ENCODE measurements at places on chromosomes 4 and X.

DNA sequence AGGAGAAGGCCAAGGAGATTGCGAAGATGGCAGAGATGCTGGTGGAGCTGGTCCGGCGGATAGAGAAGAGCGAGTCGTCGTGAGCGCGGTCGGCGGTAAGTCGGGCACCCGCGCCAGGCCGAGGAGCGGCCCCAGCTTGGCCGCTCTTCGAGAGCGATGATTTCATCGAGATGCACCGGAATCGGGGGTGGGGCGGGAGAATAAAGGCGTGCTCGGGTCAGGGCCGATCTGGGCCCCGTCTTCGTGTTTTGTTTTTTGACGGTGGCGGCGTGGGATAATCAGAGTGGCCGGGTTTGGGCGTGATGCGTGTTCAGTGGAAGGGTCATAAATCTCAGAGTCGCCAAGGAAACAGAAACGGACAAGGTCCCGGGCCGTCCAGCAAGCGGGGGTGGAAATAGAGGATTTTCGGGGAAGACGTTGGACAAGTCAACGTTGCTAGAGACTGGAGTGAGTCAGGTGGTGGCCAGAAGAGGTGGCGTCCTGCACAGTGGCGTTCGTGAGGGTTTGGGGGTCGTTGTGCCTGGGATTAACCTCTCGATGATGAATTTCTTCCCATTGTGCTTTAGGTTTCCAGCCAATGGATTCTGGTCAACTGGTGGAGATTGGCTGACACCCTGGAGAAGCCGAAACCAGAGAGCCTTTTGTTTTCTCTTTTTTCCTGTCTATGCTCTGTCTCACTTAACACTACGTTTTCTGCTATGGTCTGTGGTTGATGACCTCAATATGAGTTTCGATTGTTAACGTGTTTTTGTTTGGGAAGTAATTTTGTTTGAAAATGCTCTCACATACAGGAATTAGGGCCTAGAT, 882 bp downstream of the MRFAP1 start:
- no peak for DNase-seq

DNA sequence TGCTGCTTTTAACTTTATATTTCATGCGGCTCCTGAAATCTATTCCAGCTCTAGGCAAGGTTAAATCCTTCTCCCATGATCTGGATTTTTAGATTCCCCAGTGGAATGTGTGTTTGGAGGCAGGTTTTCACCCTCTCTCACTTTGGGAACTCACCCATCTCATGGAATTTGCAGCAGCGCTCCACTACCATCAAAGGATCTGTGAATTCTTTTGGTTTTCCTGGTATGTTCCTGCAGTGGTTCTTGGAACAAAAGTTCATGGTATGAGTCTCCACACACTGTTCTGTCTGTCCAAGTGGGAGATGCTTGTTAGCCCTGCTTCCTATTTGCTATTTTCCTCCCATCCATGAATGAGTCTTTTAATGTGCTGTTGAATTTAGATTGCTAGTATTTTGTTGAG, 14.0 kb downstream of the APOOL start:
- DNase-seq: no peak

DNA sequence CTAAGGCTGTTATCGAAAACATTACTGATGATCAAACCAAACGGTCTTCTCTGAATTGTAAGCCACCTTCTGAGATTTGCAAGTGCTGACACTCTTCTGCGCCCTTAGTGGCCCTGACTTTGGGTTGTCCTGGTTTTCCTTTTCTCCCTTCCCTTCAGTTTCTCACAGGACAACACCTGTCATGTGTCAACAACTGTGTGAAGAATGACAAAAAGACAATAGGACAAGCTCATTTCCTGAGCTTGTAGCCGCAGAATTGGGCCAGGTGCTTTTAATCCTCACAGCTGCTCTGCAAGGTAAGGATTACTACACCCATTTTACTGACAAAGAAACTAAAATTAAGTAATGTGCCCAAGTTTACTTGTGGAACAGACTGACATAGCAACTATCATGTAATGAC, 44.9 kb upstream of the TXK start:
- no peak for DNase-seq

DNA sequence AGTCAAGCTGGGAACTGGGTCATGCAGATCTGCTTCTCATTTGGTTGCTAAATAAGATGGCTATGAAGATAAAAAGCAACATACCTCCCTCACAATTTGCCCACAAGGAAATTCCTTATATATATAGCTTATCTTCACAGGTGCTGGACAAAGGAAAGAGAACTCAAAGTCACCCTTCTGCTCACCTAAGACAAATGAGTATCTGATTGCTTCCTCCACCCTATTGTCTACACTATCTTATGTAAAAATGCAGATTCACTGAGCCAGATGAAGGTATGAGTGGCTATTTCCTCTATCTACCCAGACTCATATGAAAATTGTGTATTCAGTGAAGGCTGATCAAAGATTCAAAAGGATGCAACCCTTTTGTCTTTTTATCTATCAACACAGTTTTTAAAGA, 50.8 kb downstream of the CHM start:
- no peak for DNase-seq

DNA sequence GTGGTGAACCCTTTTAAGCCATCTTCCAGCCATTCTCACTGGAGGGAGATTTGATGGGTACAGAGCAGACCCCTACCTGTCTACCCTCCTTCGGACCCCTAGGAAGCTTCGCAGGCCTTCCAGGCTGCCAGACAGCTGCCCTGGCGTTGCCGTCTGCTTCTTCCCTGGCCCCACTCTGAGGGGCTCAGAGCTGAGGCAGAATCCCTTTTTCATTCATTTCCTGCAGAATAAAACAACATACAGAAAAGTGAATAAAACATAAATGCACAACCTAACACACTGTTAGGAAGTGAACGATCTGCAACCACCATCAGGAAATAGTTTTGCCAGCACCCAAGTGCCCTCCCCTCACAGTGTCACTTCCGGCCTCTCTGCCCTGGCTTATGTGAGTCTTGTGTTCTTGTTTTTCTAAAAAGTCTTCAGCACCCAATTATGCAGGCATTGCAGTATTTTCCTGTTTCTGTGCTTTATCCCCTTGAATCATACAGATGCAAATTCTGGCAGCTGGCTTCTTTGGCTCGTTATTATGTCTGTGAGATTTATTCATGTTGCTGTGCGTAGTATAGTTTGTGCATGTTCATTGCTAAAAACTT, 5.6 kb upstream of the ADD1 start:
- DNase-seq: peak; percentile 37

- DNase-seq: no peak
Observed at GRCh38 chr4:137749466-137749865, 217.2 kb upstream of the PCDH18 start.

GRCh38 chr4:111480510-111480909, 664.7 kb upstream of the FAM241A start:
- DNase-seq: no peak

GRCh38 chr4:76156635-76157034, 8.4 kb upstream of the NUP54 start:
- no peak for DNase-seq

- peak; percentile 53 for DNase-seq
Observed at GRCh38 chr4:170025523-170026252, 507 bp downstream of the MFAP3L start.

DNA sequence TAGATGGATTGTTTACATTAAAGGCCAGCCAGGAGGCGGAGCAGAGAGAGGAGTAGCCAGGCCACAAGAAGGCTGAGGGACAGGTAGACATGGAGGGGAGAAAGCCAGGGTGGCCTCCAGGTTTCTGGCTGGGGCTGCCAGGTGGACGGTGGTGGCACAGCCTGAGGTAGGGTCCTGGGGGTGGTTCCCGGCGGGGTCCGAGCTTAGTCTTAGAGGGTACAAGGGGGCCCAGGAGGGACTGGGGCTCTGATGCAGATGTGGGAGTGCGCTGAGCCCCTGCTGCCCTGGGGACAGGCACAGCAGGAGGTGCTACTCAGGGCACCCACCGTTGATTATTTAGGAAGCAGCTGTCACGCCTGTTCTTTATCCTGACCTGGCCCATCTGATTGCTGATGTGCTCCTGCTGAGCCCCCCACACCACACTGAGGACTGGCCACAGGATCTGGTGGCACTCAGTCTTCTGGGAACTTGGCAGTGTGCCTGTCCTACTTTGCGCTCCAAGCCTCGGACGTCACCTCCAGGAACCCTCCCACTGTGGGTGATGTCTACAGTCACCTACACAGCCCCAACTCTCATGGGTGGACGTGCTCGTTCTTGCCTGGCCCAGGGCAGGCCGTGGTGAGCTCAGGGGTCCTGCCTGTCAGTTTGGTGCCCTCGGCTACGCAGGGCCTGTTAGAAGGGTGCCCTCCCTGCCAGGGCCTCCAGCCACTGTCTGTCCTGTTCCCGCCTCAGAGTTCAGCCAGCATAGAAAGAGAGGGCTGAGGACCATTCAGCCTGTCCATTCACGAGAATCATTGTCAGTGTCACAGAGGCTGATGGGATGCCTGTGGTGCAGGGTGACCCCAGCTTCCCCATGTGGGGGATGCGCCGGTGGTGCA, 12.0 kb downstream of the WFS1 start:
- no peak for DNase-seq

DNA sequence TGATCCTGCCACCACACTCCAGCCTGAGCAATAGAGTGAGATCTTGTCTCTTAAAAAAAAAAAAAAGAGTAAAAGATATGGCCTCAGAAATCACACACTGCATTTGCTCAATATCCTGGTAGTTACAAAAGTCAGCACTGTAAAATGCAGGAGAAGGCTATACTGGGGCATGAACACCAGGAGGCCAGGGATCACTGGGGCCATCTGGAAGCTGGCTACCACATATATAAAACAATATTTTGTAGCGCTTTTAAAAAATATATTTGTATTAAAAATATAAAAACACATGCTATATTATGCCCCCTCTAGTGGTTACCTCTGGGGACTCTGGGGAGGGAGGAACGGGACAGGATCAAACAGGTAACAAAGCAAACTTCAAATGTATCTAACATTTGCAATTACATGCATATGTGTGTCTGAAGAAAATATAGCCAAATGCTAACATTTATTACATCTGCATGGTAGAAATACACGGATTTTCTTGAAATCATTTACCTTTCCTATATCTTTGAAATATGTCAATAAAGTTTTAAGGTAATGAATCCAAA, 4.0 kb downstream of the C4orf46 start:
- DNase-seq: no peak

DNA sequence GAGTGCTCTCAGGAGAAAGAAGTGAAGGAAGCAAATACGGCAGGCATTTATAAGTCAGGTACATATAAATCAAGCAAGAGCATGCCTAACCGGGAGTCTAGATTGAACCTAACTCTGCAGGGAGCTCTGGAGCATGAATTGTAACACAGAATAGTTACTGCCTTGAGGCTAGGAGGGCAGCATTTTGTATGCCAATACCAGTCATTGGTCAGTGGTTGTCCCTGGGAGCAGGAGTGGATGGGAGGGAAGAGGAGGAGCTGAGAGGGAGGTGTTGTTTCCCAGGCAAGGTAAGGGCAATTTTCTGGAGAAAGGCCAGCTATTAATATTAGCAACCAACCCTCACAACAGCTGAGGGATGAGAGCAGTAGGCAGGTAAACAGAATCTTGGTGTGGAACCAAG, 224.7 kb upstream of the DCAF8L1 start:
- no peak for DNase-seq

DNA sequence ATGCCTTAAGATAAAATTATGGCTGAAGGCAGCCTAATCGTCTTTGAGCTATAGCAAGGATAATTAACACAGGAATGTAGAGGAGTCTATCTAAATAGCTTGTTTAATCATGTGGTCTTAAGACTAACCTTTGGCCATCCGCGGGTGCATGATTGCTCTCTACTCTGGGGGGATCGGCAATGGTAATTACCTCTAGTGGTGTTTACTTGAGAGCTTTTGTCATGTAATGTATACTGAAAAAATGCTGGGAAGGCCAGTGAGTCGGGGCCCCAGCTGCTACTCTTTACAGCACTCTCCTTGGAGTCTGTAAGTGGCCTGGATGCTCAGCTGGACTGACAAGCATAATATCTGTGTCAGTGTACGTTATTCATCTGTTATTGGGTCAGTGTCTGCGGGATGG, 65.5 kb upstream of the GNPDA2 start:
- no peak for DNase-seq

GRCh38 chr4:77636902-77637301, 31.3 kb downstream of the CXCL13 start:
- no peak for DNase-seq

GRCh38 chr4:123304151-123304964, 92.2 kb upstream of the SPRY1 start:
- peak; percentile 77 for DNase-seq

DNA sequence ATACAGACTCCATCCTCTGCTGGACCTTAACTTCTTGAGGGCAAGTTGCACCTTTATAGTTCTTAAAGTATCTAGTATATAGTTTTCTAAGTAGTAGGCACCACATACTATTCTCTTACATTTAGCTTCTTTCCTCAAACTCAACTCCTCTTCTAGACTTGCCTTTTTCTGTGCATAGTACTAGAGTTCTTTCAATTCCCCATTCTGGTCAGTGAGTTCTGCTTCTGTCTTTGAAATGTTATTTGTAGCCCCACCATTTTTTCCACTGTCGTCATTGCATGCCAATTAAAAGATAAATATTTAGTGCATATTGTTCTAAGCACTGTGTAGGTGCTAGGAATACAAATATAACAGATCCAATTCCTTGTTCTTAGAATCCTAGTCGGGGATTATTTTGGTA, 31.6 kb downstream of the CDKL5 start:
- no peak for DNase-seq

- no peak for DNase-seq
Observed at GRCh38 chrX:54994668-54995351, 822 bp upstream of the PFKFB1 start.

- no peak for DNase-seq
Observed at GRCh38 chrX:72122621-72123337, 8.9 kb downstream of the RTL5 start.

GRCh38 chr4:24003496-24003895, 113.6 kb upstream of the PPARGC1A start:
- no peak for DNase-seq

DNA sequence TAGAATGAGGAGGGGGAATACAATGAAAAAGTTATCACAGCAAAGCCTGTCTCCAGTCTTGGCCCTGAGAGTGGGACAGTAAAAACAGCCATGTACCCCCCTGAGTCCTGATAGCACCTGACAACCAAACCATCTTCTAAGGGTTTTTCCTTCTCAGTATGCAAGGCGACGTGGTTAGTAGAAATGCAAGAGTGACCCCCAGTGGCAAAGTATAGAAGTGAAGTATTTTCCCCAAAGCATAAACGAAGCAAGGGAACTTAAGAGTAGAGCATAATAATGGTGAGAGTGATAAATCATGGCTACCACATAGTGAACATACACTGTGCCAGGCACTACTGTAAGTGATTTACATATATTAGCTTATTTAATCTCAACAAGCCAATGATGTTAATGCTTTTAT, 52.8 kb downstream of the FAM47C start:
- peak; percentile 69 for DNase-seq

DNA sequence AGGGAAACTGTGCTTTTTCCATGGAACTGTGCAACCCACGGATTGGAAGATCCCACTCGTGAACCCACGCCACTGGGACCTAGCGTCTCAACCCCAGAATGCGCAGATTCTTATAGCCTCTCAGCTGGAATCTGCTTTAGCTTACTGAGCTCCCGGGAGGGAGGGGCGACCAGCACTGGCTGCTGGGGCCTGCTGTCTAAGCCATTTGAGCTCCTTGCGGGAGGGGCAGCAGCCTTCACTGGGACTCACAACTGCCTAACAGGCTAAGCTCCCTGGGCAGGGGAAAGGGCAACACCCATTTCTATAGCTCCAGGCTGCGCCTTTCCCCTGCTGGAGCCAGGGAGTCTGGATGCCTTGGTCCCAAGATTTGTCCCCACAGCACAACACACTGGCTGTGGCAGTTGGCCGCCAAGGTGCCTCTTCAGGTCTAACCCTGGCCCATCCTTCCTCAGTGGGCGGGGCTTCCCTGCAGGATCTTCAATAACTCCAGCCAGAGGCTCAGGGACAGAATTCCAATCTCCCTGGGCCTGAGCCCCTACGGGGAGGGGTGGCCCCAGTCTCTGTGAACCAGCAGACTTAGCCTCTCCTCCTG, 451.7 kb upstream of the PITX2 start:
- DNase-seq: no peak

All from brain (organoid and tissue), 16 donors.